Cerebellar nuclear complex (tissue), 1 donor: ENCODE measurements at places on chromosomes 5 and 9.

GRCh38 chr9:136765041-136765440 lies 723 bp upstream of the LCN15 start:
- DNase-seq, result no peak

DNA sequence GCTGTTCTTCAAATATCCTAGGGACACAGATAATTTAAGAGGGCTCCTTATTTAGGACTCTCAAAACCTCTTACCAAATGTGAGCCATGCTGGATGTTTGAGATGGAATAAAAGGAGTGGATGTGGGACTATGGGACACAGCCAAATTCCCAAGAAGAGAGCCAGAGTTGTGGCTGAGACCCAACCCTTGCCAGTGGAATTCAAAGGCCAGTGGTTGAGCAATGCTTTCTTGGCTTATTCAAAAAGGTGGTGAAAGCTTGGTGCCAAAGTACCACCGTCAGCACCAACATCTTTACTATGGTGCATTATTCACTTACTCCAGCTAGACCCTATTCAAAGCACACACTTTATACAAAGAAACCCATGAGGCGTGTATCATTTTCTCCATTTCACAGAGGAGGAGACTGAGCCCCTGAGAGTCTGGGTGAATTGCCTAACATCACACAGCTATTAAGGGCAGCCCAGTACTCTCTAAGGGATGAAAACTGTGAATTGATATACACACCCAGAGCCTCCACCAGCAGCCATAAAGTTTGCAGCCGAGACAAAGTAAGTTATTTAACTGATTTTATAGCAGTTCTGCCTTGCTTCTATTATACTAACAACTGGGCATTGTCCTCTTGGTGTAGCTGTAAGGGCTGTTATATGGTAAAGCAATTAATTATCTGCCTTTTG lies 391.7 kb downstream of the ACTL7B start:
- DNase-seq, result no peak

DNA sequence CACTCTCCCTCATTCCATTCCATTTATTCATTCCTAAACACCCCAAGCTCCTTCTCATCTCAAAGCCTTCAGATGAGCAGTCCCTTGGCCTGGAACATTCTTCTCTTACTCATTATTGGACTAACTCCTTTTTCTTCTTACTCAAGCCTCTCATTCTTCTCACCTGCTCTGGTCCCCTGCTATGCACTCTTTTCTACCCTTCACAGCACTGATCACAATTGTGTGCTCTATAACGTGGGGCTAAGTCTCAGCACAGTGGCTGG lies 212.4 kb downstream of the MAPKAP1 start:
- DNase-seq, result no peak

DNA sequence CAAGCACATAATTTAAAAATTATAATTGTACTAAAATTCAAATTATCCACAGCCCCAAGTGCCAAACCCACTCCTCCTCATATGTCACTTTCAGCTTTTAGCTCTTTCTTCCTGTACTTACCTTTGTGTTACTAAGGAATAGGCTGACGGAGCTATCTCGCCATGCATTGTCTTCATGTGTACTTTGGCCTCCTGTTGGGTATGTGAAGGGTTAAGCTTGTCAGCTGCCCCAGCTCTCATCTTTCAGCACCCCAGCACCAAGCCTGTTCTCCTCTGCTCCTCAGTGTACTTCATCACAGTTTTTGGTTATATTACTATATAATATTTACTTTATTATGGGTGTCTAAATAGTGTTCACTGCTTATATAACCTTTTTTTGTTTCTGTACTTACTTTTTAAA lies 46.2 kb downstream of the OSTF1 start:
- DNase-seq, result no peak

GRCh38 chr5:96902876-96903275 lies 26.6 kb downstream of the ERAP2 start:
- DNase-seq, result no peak

GRCh38 chr5:42875785-42876374 lies 64.2 kb upstream of the SELENOP start:
- DNase-seq, result no peak

DNA sequence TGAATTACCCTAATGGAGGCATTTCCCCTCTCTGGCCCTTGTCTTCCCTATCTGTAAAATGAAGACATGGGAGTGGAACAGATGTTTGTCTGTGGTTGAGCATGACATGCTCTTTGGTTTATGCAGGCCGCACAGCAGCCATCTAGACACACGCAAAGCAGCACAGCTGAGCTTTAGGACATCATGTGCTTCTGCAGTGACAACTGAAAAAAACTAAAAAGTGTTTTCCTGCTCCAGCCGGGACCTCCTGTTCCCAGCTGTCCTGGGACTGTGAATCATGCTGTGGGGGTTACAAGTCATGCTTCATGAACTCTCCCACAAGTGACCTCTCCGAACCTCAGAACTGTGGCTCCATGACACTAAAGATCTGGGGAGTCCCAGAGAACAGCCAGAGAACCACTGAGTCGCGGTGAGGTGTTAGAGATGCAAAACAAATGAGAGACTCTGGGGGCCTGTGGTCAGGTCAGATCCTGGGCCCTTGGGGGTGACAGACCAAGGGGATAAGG lies 1.7 kb downstream of the SMIM3 start:
- DNase-seq, result no peak

DNA sequence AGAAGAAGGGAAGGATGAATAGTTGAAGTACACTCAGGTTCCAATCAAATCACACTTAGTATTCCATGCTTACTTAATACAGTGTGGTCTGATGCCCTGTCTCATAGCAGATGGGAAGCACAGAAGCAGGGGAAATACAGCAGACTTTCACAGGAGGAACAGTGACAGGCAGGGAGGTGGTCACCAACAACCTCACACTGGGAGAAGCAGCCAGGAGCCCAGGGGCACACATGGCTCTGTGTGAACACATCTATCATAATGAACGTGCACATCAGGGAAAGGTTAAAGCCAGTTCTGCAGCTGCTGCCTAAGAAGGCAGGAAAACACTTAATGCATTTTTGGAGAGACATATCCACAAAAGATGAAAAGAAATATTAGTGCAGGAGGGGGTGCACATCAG lies 312.3 kb downstream of the MED10 start:
- DNase-seq, result no peak

- DNase-seq, result no peak
These were observed 399.8 kb upstream of the MEF2C start for GRCh38 chr5:89282554-89283510.

DNA sequence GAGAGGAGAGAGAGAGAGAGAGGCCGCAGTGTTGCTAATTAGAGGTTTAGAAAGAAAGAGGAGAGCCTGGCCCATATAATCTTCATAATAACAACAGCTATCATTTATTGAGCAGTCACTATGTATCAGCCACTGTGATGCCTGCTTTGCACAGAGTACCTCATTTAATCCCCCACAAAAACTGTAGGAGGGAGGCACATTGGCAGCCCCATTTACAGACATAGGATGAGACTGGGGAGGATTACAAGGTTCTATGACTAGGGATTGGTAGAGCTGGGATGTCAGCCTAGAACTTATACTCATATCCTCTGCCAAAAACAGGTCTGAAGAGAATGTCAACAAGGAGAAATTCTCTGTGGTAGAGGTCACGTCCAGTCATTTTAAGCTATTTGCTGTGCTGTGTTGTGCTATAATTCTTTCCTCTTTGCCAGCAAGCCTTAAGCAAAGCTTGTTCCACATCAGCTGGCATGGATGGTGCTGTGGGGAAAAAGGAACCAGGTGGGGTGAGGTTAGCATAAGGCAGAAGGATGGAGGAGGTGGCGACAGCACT lies 6.7 kb upstream of the GCNT4 start:
- DNase-seq, result no peak
